SK-MEL-5 (cell line): ENCODE measurements at places on chromosomes 1 and 21. TPM values are rescaled to one million over a fixed set of nuclear protein-coding genes. Genes with fewer than 3 reads are reported as not detected.

Gene KDF1
- not detected in 2 replicates for total RNA-seq

DNA sequence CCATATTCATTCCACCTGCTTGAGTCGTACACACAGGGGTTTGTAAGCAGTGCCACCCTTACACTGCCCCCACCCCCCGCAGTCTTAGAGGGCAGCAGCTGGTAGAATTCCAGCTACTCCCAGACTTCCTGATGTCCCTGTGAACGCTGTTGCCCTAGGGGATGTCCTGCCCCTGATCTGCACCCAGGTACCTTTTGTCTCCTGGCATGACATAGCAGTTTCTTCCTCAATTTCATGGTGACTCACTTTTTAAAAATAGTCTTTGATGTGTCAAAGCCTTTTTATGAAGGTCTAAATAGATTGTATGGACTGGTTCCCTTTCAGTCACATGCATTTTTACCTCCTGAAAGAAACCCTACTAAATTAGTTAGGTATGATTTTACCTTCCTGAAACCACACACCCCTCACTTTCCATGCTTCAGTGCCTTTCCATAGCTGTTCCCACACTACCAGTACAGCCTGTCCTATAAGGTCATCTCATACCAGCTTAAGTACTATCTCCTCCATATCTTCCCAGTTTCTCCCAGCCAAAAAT, 76.4 kb downstream of the ST3GAL3 start:
- no peak for DNase-seq

- no peak for DNase-seq
Measured at GRCh38 chr1:157114183-157115121, 14.8 kb upstream of the ETV3L start.

Gene CASQ2
- total RNA-seq: 0.35 and 0.42 TPM in 2 replicates

DNA sequence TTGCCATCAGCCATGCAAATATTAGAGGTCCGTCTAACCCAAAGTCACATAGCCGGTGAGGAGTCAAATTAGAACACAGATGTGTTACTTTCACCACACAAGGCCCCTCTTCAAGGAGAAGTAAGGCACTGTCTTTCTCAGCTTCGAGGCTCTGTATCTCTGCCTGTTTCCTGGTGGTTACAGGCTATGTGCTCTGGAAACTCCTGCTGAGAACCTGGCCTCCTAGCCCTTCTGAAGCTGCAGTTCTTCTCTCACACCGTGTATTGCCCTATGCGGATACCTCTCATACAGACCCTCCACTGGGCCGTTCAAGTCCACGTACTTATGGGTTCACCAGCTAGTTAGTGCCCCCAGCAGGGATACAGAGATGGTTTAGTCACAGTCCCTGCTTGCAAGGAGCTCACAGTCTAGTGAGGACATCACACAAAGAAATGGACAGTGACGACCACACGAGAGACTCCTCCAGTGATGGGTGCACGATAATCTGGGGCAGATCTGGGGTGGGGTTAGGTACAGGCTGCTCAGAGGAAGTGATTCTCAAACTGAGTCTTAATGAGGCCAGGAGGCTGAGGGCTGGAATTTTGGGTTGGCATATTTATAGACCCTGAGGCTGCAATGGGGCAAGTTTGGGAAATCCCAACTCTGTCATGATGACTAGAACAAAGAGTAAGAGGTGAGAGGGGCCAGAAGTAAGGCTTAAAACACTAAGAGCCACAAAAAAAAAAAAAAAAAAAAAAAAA, 22.8 kb upstream of the ELOA start:
- DNase-seq: no peak

- peak; percentile 55 for DNase-seq
Measured at GRCh38 chr1:234111458-234112142, 207.1 kb downstream of the SLC35F3 start.

- DNase-seq: no peak
Measured at GRCh38 chr1:204528241-204528640, 12.0 kb downstream of the MDM4 start.

Gene PLEKHN1
- 0.03 and 0.11 TPM in 2 replicates for total RNA-seq
